ENCODE measurements at places on chromosomes 6 and 20.

DNA sequence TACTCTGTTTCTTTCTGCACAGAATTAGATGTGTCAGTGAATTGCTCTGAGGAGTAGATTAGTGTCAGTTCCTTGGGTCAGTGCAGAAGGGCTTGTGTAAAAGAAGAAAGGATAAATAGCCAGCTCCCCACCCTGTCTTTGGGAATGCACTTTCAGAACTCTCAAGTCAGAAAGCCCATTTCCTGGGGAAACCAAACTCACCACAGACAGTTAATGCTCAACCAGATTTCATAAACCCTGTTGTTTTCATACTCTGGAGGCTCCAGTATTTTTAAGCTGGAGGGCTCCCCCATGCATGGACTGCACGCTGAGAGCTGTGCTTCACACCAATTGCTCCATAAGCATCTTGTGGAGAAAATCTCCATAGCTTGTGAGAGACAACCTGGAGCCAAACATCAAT, 449.7 kb downstream of the CDH26 start:
- no peak for DNase-seq

GRCh38 chr6:166341977-166342348, 382 bp downstream of the SFT2D1 start:
- peak; percentile 19 for DNase-seq

DNA sequence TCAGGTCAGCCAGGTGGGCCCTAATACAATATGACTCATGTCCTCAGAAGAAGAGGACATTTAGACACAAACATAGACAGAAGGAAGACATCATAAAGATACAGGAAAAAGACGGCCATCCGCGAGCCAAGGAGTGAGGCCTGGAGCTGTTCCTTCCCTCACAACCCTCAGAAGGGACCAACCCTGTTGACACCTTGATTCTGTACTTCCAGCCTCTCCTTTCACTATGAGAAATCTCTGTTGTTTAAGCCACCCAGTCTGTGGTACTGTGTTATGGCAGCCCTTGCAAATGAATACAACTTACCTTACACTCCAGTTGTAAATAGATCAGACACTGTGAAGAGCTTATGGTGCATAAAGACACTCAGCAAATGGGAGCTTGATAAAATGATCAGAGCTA, 199.7 kb downstream of the SAMD5 start:
- no peak for DNase-seq

DNA sequence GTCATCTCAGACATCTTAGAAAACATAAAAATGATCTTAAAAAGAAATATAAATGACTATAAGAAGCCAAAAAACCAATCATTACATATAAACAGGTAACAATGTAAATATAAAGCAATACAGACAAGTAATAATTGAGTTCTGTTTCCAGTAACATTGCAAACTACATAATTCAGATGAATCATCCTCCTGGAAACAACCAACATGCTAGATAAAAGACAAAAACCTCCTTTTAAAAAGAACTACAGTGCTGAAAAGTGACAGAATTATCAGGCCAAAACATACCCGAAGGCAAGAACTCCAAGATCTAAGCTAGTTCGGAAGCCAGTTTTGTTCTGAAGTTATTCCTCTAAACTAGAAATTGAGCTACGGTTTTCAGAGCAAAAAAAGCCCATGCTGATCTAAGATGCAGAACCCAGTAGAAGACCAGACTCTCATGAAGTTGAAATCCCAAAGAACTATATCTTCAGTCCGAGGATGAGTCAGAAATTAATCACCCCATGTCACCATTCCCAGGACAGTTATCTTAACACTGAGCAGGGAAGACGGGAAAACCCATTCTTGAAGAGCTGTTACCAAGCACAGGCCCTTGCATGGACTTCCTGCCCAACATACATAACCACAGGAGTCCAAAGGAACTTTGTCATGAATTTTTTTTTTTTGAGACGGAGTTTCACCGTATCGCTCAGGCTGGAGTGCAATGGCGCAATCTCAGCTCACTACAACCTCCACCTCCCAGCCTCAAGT, 9.8 kb downstream of the PGM3 start:
- DNase-seq = no peak

DNA sequence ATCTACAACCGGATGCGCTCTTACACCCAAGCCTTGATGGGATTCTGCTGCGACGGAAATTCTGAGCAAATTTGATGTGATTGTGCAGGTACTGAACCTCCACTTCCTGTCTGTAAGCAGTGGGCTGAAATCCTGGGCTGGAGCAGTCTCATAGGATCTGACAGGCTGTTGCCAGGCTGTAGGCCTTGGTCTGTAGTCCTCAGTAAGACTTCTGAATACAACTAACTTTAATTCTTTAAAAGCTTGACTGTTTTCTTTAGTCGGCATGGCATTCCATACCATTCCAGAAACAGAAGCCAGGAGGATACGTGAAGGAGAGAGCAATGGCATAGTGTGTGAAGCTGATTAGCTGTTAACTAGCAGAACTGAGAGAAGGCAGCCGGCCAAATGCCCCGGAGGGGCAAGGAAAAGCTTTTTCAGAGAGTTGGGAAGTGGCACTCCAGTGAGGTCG, 68.3 kb downstream of the ADTRP start:
- peak; percentile 33 for DNase-seq

DNA sequence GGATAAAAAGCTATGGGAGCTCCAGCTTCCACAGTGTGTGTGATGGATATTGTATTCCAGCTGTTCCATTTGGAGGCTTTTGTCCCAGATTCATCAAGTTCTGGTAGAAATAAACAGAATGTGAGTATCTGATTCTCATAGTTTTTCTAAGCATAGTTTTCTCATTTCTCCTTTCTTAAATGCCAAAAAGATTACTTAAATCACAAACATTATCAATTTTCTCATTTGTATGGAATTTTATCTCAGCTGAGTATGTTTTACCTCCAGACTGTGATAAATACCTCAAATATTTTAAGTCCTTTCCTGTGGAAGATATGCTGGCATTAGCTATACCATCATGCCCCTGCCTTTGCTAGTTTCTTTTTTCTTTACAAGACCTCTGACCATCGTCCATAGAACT, 767.3 kb downstream of the TFAP2A start:
- DNase-seq = no peak

- no peak for DNase-seq
Measured at GRCh38 chr6:156848533-156848932, 71.4 kb downstream of the ARID1B start.

DNA sequence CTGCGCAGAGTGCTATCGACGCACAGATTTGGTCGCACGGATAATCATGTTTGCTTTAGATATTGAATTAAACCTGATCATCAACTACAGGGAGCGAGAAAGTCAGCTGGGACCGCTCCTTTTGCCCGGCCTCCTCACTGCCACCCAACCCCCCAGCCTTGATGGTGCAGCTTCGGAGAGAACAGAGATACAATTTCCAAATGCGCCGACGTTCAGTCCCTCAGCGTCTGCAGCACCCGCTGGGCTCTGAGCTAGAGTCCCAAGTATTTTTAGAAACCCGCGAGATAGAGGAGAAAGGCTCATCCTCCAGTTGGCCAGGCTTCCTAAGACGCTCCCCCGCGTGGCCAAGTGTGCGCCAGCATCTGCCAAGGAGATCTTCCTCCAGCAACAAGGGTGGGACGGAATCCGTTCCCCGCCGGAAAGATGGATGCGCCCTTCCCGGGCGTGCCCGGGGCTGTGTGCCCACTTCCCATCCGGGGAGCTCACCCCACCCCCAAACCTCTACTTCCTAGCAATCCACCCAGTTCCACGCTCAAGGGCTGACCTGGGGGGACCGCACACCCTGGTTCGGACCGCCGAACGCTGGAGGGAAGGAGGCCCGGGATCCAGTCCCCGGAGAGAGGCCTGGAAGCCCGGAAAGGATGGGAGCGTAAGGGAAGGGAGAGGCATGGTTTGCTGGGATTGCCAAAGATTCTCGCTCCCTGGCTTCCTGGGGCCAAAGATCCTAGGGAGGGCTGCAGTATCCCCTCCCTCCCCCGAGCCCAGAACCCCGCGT, 4.1 kb downstream of the NKX2-2 start:
- no peak for DNase-seq

DNA sequence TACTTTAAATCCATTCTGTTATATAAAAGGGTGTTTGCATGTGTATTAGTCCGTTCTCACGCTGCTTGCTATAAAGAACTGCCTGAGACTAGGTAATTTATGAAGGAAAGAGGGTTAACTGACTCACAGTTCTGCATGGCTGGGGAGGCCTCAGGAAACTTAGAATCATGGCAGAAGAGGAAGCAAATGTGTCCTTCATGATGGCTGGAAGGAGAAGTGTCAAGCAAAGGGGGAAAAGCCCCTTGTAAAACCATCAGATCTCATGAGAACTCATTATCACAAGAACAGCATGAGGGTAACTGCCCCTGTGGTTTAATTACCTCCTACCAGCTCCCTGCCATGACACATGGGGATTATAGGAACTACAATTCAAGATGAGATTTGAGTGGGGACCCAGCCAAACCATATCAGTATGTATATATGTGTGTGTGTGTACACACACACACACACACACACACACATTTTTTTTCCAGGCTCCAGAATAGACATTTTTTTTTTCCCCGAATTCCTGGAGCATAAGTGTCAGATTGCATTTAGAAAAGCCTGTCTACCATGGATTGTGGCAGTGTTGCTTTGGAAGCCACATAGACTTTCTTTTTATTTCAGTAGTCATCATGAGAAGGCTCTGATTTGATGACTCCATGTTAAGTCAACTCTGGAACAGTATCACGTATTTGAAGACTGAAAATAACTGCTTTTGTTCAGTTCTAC, 31.5 kb downstream of the KDM1B start:
- DNase-seq = no peak

GRCh38 chr20:20603339-20603990, 109.0 kb downstream of the RALGAPA2 start:
- DNase-seq = no peak

- DNase-seq = no peak
Measured at GRCh38 chr20:33656783-33657703, 5.1 kb upstream of the C20orf144 start.

DNA sequence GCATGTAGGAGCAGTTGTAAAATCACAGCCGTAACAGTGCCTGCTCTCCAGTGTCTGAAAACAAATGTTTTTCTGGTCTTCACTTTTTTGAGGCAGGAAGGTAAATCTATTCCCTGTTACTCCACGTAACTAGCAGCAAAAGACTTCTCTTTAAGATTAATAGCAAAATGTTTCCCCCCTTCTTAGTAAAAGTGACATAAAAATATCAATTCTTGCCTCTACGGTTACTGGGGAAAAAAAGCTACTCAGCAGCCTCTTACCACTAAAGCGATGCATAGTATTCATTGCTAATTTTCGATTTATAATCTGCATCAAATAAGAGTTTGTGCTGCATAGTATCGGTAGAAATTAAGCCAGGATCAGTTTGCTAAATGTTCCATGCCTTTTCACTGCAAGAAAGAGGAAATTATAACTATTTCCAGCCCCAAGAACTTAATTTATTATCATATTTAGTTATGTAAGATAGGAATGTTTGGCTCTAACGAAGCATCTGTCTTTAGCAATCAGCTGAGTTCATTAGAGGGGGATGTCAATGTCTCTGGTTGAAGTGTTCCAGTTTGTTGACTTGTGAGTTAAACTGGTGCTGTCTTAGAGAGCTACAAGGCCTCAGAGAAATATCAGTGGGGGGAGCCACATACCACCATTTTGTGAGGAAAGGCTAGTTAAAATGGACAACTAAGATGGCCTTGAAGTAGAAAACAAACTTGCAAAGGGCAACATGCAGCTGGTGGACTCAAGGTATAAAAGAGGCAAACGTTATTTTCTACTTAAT, 617 bp upstream of the TSPYL1 start:
- no peak for DNase-seq

DNA sequence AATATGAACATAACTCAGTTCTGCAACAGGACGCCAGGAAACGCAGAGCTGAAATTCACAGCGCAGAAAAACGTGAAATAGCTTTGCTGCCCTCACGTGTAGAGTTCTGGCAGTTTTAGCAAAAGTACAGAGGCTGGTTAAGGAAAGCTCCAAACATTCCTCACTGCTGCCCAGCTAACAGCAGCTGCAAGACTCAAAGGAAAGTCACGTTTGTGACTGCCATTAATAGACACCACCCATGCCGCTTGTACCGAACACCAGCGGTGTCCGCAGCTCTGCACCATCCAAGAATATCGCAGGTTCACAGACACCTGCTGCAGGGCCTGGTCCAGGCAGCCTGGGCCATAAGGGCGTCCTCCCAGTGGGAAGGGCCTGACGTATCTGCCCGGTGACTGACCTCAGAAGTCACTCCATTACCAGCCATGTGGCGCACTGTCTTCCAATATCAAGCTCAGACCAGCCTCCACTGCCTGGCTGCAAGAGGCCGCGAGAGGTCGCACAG, 61.4 kb downstream of the WDR27 start:
- DNase-seq = no peak

- no peak for DNase-seq
Measured at GRCh38 chr20:12984863-12985262, 23.9 kb upstream of the SPTLC3 start.

DNA sequence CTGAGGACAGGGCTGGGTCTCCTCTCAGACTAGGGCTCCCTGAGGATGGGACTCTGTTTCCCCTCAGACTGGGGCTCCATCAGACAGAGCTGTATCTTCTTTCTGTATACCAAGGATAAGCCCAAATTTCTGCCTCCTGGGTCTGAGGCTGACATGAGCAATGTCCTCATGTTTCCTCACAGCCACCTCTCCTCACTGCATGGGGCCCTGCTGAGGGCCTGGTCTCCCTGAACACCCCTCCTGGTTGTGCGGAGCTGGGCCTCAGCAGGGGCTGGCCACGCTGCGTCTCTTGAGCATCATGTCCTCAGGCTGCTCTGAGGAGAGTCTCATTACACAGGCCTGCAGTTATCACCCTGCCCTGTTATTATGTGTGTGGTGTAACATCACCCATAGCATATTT, 144.6 kb downstream of the LRFN2 start:
- no peak for DNase-seq

DNA sequence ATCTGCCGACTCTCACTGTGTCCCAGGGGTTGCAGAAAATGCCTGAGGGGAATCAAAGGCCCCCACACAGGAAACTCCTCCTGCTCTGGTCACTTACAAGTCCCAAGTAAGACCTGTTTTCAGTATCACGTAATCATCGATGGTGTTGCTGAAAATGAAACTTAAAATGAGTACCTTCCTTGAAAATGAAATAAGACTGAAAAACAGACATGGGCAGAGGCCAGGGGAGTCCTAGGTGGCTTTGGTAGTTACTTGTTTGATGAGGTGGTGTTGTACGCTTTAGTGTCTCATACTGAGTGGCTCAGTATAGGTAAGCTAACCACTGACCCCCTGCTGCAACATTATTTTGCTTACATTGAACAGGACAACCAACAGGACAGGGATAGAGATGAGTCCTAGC, 43.0 kb upstream of the SYNCRIP start:
- no peak for DNase-seq

- no peak for DNase-seq
Measured at GRCh38 chr6:166036316-166037095, 131.1 kb downstream of the TBXT start.

GRCh38 chr6:7219310-7219709, 93.7 kb downstream of the SSR1 start:
- DNase-seq = no peak

GRCh38 chr6:5771211-5771610, 235.5 kb downstream of the NRN1 start:
- DNase-seq = no peak
